Upper lobe of right lung (tissue), 1 donor: ENCODE measurements at places on chromosomes 5 and 9.

GRCh38 chr5:16713386-16713928 is 96.7 kb upstream of the RETREG1 start:
- DNase-seq: no peak

GRCh38 chr5:108672639-108673038 is 75.1 kb upstream of the FER start:
- DNase-seq: no peak

GRCh38 chr5:96434201-96434645 is 1.2 kb upstream of the PCSK1 start:
- peak; percentile 71 for DNase-seq

DNA sequence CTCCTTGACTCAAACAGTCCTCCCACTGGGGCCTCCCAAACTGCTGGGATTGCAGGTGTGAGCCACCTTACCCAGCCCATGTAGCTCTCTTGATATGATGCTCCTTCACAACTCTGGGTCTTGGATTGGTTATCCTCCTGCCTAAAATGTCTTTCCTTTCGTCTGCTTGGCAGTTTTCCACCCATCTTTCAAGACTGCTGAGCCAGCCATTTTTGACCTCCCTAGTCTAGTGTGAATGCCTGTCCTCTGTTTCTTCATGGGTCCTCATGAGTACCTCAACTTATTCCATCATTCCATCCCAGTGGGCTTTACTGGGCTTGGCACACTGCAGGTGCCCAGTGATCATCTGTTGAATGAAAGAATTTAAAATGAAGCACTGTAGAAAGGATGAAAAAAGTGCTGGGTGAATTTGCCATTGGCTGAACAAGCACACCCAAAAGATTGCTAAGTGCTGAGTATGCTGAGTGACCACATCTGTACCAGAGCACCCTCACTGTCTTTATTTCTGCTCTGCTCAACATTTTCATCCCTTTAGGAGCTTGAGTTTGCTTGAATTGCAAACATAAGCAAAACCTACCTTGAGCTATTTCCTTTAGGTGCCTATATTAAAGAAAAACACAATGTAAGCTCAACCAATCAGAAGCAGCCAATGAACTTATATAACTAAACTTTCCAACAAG is 84.8 kb upstream of the FAM169A start:
- DNase-seq: no peak

GRCh38 chr5:27124590-27124989 is 86.2 kb upstream of the CDH9 start:
- DNase-seq: no peak

GRCh38 chr9:28079677-28080076 is 506.4 kb upstream of the C9orf72 start:
- no peak for DNase-seq

DNA sequence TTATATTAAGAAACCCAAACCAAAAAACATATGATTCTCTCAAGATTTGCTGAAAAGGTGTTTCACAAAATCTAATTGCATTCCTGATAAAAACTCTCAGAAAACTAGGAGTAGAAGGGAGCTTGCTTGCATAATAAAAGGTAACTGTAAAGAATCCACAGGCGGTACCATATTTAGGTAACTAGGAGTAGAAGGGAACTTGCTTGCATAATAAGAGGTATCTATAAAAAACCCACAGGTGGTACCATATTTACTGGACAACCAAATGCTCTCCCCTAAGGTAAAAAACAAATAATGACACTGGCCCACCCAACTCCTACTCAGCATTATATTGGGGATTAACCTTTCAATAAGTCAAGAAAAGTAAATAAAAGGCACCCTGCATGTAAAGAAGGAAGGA is 57.5 kb upstream of the FCN1 start:
- no peak for DNase-seq
